T-cell (primary cell): ENCODE measurements at places on chromosomes 16 and 17. TPM values are rescaled to one million over a fixed set of nuclear protein-coding genes. Genes with fewer than 3 reads are reported as not detected.

DNA sequence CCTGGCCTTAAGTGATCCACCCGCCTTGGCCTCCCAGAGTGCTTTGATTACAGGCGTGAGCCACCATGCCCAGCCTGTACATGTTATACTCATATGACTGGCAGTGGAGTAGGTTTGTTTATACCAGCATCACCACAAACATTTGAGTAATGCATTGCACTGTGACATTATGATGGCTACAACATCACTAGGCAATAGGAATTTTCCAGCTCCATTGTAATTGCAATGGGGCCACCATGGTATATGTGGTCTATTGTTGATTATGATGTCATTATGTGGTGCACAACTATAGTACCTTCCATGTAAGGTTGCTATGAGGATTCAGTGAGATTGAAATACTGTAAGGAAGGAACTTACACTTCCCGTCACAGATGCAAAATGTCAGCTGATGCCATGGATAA is 168.9 kb downstream of the COPRS start:
- DNase-seq = no peak

DNA sequence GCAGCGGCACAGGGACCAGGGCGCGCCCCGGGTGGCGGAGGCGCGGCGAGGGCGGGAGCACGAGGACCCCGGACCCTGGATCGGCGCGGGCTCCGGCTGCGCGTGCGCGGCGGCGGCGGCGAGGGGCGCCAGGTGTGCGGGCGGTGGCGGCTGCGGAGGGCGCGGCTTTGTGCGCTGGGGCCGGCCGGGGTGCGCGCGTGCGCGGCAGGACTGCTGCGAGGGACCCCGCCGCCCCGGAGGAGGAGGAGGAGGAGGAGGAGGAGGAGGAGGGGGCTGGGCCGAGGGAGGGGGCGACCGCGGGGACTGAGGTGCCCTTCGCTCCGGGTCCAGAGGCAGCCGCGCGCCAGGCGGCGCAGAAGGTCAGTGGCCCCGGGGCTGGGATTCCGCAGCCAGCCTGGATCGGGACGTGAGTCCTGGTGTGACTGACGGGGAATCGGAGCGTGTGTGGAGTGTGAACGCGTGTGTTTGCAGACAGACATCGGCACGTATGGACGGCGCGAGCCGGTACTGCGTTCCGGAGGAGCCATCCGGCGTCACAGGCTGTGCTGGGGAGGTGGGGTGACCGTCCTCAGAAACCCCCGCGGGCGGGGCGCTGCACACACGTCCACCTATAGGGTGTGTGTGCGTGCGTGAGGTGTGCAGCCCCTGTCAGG is 19.5 kb upstream of the RAP1GAP2 start:
- no peak for DNase-seq

DNA sequence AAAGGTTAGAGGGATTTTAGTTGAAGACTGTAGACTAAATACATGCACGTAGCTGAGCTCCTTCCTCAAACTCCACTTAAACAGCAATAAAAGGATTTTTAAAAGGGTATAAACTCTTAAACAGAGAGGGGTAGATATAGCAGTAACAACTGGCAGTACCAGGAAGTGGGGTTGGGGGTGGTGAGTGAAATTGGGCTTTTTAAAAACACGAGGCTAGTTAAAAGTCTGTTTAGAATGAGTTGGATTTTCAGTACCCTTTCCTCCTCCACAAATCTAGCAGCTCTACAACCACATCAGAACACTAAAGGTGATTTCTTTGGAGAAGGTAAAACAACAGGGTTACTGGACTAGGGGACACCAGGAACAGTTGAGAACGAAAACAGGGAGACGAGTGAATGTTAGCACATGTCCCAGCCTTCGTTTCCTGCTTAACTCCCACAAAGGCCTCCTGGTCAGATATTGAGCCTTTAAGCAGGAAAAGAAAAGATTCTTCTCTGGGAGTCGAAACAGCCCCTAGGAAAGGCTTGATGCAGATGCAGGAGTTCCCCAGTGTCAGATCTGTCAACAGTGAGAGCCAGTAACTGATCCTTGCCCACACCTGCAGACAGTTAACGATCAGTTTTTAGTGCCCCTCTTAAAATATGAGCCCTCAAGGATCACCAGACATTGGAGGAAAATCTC is 13.8 kb downstream of the NETO2 start:
- DNase-seq = no peak

DNA sequence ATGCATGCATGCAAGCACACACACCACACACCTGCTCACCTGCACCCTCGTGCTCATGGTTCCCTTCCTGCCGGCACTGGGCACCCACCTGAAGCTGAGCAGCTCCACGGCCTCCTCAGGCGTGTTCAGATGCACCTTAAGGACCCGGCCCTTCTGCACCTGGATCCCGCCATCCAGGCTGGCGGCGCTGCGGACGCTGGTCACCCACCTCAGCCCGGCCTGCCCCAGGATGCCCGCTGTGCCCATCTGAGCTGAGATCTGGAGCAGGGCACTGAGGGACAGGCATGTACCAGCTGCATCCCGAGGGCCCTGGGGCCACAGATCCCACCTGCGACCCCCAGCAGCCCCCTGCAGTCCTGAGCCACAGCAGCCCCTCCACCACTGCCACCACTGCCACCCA is 110.0 kb downstream of the LITAF start:
- DNase-seq = no peak

GRCh38 chr16:80147026-80147655 is 393.7 kb upstream of the DYNLRB2 start:
- no peak for DNase-seq

- DNase-seq = no peak
These were observed 113.5 kb downstream of the DYNLRB2 start for GRCh38 chr16:80654094-80654862.

C17orf78 gene
- total RNA-seq = not detected

- DNase-seq = no peak
These were observed 61.2 kb upstream of the CCL1 start for GRCh38 chr17:34423978-34424813.

- DNase-seq = no peak
These were observed 27.8 kb downstream of the PLXDC1 start for GRCh38 chr17:39123627-39124026.

DNA sequence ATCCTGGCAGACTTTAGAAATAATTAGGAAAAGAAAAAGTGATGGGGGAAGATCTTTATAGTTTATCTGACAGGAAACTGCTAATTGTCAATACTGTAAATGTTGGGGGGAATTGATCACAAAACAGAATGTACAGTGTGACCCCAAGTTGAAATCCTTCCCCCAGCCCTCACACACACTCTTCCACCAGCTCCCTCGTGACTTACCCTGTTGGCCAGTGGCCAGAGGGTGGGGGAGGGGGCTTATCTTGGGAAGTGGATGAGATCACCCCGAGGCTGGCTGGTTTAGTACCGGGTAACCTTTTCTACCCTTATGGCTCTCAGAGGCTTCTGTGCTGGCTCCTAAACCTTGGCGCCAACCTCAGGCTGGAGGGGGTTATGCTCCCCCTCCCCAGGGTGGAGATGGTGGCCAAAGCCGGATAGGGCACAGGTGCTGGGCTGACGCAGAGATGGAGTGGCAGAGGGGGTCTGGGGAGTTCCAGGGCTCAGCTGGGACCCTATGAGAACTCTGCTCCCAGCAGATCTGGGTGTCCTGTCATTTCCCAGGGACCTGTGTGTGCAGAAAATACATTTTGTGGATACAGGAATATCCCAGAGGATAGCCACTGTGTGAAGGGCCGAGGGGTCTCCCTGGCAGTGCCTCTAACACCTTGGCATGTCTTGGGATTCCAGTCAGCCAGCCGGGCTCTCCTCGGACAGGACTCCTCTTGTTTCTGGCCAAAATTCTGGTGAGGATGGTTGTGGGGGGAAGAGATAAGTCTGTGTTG is 18.6 kb downstream of the CDH16 start:
- no peak for DNase-seq

DNA sequence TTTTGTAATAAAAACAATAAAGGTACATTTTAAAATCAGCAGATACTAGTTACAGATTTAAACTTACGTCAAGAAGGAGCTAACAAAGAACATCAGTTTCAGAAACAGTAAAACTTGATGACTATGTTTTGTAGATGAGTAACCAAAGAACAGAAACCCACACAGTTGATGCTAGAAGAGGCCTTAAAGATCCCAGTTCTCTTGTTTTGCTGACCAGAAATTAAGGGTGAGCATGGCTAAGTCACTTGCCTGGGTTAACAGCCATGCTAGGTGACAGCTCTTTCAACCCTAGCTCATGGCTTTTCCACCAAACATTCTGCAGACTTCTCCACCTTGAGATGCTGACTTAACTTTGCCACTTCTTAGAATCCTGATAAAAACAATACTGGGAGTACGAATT is 26.4 kb downstream of the STX8 start:
- no peak for DNase-seq

- DNase-seq = no peak
These were observed 8.4 kb upstream of the MED9 start for GRCh38 chr17:17468217-17469010.

GRCh38 chr16:1565083-1565805 is 31.8 kb downstream of the TMEM204 start:
- DNase-seq = no peak

DNA sequence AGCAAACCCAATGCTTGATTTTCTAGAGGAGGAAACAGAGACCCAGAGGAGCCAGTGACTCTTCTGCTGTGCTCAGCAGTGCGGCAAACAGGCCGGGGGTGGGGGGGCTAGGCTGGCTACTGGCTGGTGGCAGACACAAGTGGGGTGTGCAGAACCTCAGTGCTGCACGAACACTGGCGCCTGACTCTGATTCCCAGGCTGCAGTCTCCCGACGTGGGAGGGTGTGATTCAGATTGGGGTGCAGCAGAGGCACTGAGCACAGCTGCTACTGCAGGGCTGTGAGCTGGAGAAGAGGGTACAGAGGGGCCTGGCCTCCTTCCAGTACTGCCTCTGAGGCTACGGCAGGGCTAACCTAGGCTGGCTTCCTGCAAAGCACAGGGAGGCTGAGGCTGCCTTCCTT is 8.1 kb downstream of the RPL19 start:
- no peak for DNase-seq

GRCh38 chr17:69608141-69608540 is 193.6 kb downstream of the MAP2K6 start:
- DNase-seq = no peak

WSCD1 gene
- 0.09 TPM for total RNA-seq

DNA sequence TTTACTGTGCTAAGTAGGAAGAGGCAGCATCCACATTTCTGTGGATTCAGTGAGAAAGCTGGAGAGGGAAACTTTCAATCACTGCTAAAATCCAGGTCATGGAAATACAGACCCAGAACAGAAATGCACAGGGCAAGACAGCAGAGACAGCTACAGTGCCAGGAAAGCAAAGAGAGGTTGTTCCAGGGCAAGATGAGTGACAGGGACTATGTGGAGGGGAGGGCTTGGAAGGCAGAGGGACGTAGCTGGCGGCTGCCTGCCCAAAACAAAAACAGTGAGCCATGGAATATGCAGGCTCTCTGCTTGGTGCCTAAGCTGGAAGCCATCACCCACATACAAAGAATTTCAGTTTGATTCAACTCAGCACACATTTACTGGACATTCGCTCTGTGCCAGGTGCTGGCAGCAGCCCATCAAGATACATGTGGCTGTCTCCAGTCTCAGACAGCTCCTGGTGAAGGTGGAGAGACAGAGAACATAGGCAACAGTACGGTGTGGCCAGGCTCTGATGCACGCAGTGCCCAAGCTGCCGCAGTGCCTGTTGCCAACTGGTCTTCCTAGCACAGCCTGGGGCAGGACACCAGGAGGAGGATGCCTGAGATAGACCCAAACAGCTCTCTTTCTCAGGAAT is 88.7 kb downstream of the AIPL1 start:
- DNase-seq = no peak

GRCh38 chr17:60277258-60277657 is 114.7 kb downstream of the USP32 start:
- no peak for DNase-seq

KRT33A gene
- total RNA-seq = not detected

- DNase-seq = no peak
These were observed 43.4 kb downstream of the ZNF276 start for GRCh38 chr16:89764711-89765201.

DNA sequence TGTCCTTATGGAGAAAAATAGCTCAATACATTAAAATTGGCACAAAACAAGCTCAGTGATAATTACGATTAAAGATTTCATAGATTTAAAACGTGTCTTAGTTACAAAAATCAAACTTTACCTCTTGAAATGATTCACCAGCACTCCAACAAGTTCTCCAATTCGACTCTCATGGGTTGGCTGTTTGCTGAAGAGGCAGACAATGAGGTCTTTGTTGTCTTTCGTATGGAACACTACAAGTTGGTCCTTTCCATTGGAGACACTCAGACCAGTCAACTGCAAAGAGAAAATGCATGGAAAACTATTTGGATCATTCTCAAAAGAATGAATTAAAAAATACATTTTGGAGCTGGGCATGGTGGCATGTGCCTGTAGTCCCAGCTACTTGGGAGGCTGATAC is 118.2 kb downstream of the CDK5R1 start:
- DNase-seq = no peak

GRCh38 chr16:25691519-25692091 is at the start of gene HS3ST4:
HS3ST4 (plus strand) TSS chr16:25691959.
- no peak for DNase-seq

PRR35 gene
- total RNA-seq = not detected

DNA sequence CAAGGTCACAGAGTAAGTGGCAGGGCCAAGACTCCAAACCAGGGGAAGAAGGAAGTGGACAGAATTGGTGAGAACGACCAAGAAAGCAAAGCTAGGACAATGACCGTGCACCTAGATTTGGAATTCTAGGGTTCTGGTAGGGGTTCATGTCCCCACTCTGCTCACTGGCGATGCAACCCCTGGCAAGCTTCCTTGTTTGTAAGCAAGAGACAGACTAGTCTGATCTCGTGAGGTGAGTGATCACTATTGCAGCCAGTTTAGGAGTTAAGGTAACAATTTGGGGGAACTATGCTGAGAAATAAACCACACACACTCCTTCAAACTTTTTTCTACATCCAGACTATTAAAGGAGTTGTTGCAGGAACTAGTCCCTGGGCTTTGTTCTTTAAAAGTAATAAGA is 48.1 kb downstream of the XPO6 start:
- no peak for DNase-seq

PSKH1 gene
- total RNA-seq = 17.8 TPM

DNA sequence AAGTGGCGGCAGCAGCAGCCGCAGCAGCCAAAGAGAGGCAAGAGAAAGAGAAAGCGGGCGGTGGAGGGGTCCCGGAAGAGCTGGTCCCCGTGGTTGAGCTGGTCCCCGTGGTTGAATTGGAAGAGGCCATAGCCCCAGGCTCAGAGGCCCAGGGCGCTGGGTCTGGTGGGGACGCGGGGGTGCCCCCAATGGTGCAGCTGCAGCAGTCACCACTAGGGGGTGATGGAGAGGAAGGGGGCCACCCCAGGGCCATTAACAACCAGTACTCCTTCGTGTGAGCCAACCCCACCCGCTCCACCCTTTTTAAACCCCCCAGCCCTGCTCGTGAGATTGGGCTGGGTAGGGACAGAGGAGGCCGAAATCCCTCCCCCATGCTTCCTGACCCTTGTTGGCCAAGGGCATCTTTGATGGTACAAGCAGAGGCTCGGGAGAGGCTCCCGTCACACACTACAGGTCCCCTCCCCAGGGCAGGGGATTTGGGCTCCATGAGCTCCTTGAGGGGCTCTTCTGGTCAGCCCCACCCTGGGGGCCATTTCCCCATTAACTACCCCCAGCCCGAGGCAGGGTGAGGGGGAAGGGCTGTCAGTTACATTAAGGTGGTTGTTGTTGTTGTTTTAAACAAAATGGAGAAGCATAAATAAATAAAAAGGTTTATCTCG is 4.6 kb upstream of the ATP2A1 start:
- peak; percentile 59 for DNase-seq

- no peak for DNase-seq
These were observed 511.5 kb downstream of the TOX3 start for GRCh38 chr16:52035436-52035835.

GRCh38 chr17:64130559-64131001 is 636 bp upstream of the ERN1 start:
- DNase-seq = peak; percentile 31
